ENCODE measurements at places on chromosomes 2 and 18.
A peak's percentile ranks its signal among the peaks of the same experiment; 100 is the strongest.

GRCh38 chr18:57806201-57806977 is 3.3 kb upstream of the ATP8B1 start:
- DNase-seq: no peak

GRCh38 chr2:181178823-181179412 is 198.5 kb downstream of the UBE2E3 start:
- DNase-seq: no peak

- no peak for DNase-seq
Observed at GRCh38 chr2:106138543-106139237, 55.4 kb downstream of the UXS1 start.

- no peak for DNase-seq
Observed at GRCh38 chr2:183148955-183149354, 24.7 kb downstream of the NUP35 start.

DNA sequence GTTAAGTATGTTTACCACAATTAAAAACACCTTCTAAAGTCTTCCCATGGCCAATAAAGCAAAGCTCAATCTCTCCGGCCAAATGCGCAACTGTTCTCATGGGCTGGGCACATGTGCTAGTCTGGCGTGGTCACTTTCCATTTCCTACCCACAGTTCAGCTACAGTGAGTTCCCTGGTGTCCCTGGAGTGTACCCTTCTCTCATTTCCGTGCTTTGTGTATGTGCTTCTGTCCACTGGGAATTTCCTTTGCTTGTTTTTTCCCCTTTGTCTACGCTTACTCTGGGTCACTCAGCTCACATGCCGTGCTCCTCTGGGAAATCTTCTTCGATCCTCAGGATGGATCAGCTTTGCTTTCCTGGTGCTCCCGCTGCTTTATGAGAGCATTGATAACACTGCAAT is 69.6 kb upstream of the GYPC start:
- no peak for DNase-seq

- DNase-seq: peak; percentile 79
Observed at GRCh38 chr2:675982-676646, 1.1 kb downstream of the TMEM18 start.

Measured in GM04504 (cell line).